Inflammatory macrophage treated with lipopolysaccharide for 1 hour (primary cell): ENCODE measurements at places on chromosomes 3 and 15.

- DNase-seq, result no peak
Observed at GRCh38 chr3:131082871-131083863, 56.5 kb downstream of the NEK11 start.

DNA sequence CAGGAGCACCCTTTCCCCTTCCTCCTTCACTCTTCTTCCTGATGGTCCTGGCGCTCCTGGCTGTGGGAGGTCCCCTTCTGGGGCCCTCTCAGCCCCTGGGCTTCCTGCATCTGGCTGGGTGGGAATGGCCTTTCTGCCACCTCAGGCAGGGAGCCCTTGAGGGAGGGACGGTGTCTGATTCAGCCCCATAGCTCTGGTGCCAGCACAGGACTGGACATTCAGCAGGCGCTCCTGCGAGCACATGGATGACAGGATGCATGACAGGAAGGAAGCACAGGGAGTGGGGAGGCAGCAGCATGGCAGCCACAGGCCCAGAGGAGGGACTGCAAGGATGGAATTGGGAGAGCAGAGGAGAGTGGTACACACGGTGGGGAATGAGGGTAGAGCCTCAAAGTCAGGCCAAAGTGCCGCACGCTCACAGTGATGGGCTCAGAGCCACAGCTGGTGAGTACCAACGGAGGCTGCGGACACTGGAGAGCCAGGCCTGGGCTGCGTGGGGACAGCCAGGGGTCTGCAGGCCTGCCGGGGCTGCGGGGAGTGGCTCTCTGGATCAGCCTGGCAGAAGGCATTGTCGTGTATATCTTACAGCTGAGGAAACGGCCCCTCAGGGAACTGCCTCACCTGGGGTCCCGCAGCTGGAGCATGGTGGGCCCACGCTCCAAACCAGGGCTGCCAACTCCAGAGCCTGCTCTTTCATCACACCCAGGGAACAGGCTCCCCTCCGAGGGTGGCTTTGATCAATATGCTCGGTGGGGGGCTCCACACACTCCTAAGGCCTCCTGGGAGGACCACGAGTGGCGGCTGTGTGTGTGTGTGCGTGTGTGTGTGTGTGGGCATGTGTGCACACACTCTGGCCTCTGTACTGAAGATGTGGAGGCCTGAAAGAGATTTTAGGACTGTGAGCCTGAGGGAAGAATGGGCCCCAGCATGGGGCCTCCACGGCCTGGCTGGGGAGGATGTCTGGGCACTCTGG is 51.4 kb upstream of the CTSH start:
- no peak for DNase-seq

DNA sequence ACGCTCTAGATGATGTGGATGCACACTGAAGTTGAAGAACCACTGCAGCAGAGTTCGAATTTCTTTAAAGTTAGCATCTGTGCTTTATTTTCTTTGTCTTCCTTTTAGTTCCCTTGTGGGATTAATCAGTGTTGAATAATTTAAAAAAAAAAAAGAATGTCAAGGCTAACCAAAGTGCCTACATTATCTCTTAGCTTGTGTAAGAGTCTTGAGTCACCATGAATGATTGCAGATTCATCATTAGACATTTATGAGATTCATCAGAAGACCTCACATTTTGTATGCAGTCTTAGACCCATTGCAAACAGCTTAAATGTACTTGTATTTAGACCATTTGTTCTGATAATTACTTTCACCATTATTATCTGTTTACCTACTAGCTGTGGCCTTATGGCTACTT is 182.2 kb downstream of the FNDC3B start:
- DNase-seq, result peak; percentile 43

- peak; percentile 87 for DNase-seq
Observed at GRCh38 chr3:23113455-23114171, 89.5 kb upstream of the UBE2E2 start.

DNA sequence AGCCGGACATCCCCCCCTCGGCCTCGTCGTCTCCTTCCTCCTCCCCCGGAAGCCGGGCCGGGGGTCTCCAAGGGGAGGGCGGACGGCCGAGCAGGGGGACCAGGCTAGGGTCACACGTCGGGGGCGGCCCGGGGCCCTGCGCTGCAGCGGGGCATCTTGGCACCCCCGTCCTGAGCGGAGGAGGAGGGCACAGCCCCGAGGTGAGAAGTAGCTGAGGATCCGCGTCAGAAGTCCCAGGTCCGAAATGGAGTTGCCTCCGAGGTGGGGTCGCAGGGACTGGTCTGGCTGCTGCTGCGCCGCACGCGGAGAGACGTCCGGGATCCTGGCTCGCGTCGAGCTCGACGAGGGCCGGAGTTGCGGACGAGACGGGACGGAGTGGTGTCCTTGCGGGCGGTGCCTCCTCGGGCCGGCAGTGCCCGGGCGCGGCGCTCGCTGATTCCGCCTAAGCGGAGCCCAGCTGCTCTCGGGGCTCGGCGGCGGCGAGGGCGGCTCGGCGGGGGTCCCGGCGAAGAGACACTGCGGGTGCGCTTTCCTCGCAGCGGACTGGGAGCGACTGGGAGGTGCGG is at the start of gene ADCY5:
TSS of gene ADCY5 (minus strand) at position 555 of the 566 bp plus-strand sequence. CDS start at position 10, 545 bp downstream.
- DNase-seq, result no peak

GRCh38 chr15:92014281-92015030 is 160.9 kb downstream of the SLCO3A1 start:
- DNase-seq, result no peak

GRCh38 chr15:99556011-99556410 is 9.8 kb upstream of the MEF2A start:
- DNase-seq, result no peak

DNA sequence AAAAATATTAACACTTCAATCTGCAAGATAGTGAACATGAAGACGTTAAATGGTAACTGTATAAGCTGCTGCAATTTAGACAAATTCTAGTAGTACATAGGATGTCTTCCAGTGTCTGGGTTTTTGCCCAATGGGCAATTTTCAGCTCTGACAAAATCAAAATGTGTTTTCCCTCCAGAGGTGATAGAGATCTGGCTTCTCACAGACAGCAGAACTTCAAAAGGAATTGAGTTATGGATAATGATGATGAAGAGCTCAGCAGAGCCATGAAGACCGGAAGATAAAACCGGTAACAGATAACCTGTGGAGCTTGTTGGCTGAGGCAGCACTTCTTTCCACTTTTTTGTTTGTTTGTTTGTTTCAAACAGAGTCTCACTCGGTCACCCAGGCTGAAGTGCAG is 89.4 kb upstream of the NTRK3 start:
- no peak for DNase-seq

- DNase-seq, result no peak
Observed at GRCh38 chr15:66700412-66700801, 1.6 kb upstream of the SMAD6 start.

- no peak for DNase-seq
Observed at GRCh38 chr3:50316657-50317242, 5.8 kb downstream of the HYAL2 start.

- DNase-seq, result no peak
Observed at GRCh38 chr3:50521572-50521971, 18.1 kb upstream of the CACNA2D2 start.

- no peak for DNase-seq
Observed at GRCh38 chr3:151421938-151422337, 37.4 kb upstream of the P2RY12 start.

GRCh38 chr3:16236030-16236639 is 28.6 kb downstream of the DPH3 start:
- DNase-seq, result no peak

DNA sequence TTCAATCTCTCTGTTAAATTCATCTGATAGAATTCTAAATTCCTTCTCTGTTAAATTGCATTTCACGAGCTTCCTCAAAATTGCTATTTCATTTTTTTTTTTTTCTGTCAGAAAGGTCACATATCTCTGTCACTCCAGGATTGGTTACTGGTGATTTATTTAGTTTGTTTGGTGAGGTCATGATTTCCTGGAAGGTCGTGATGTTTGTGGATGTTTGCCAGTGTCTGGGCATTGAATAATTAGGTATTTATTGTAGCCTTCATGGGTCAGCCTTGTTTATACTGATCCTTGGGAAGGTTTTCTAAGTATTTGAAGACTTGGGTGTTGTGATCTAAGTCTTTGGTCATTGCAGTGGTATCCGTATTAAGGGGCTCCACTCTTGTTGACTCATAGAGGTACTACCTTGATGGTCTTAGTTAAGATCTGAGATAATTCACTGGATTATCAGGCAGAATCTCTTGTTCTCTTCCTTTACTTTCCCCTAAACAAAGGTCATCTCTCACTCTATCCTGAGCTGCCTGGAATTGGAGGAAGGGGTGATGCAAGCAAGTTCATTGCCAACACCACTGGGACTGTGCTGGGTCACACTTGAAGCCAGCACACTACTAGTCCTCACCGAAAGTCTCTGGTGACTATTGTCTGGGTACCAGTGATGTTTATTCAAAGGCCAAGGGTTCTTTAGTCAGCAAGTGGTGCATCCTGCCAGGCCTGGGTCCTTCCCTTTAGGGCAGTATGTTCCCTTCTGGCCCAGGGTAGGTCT is 231.1 kb downstream of the GBE1 start:
- DNase-seq, result no peak

DNA sequence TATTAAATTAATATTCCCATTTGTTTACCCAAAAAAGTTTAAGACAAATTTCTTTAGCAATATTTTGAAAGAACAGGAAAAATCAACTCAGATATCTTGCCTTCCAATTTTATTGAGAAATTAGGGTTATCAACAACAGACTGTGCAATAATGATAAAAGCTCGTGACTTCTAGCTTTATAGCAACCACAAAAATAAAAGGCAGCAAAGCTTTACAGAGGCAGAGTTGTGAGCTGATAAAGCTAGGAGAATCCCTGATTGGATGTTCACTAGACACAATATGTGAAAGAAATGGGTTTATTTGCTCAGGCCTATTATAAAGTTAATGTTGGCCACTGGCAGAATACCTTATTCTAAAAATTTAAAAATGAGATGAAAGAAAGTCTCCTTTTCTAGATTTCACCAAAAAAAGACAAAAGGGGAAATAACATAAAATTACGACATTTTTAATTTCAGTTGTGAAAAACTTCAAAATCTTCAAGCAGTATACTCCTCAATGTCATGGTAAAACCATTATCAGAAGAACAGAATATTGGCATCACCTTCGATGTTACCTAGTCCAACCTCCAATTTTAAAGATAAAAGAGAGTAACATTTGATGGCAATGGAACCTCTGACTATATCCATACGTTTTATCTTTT is 2.8 kb downstream of the VPS13C start:
- peak; percentile 37 for DNase-seq

GRCh38 chr3:139430493-139430892 is 41.0 kb upstream of the COPB2 start:
- no peak for DNase-seq

- no peak for DNase-seq
Observed at GRCh38 chr3:29949940-29950616, 656.3 kb upstream of the TGFBR2 start.

DNA sequence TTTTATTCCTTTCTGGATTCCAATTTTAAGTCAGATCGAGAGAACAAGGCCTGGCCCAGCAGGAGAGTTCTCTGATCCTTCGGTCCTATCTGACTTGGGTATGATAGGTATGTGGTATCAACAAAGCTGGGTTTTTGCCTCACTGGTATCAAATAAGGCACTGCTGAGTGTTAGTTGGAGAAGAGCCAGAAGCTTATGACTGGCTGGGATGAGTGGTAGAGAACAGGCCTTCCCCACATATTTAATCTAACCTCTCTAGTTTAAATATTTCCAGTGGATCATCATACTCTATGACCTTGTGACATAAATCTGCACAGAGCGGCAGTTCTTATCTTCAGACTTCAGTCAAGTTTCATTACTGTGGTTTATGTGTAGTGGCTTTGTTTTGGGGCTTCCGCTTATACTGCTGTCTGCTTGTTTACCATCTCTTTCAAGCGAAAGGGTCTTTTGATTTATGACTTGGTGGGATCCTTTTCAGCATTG is 164.5 kb downstream of the PTPRG start:
- no peak for DNase-seq

GRCh38 chr3:131421301-131421700 is 39.7 kb downstream of the NUDT16 start:
- DNase-seq, result no peak

- no peak for DNase-seq
Observed at GRCh38 chr3:56342475-56342874, 125.8 kb downstream of the ERC2 start.

GRCh38 chr15:54585063-54585462 is 606.8 kb downstream of the UNC13C start:
- no peak for DNase-seq

GRCh38 chr3:55923207-55923606 is 436.1 kb upstream of the WNT5A start:
- DNase-seq, result no peak

DNA sequence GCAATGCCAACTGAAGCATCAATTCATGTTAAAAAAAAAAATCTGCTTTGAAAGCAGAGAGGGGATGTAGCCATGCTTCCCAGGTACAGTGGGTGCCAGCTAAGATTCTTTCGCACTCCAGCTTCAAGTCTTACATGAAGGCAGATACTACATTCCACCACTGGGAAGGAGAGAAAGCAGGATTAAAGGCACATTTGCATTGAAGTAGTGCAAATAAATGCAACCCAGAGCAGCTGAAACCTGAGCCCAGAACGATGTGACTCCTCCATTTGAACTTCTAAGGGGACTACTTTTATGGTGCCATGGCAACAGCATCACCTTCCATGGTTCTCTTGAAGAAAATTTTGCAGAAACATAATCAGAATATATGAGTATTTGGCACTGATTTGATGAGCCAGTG is 19.1 kb upstream of the GJD2 start:
- no peak for DNase-seq

DNA sequence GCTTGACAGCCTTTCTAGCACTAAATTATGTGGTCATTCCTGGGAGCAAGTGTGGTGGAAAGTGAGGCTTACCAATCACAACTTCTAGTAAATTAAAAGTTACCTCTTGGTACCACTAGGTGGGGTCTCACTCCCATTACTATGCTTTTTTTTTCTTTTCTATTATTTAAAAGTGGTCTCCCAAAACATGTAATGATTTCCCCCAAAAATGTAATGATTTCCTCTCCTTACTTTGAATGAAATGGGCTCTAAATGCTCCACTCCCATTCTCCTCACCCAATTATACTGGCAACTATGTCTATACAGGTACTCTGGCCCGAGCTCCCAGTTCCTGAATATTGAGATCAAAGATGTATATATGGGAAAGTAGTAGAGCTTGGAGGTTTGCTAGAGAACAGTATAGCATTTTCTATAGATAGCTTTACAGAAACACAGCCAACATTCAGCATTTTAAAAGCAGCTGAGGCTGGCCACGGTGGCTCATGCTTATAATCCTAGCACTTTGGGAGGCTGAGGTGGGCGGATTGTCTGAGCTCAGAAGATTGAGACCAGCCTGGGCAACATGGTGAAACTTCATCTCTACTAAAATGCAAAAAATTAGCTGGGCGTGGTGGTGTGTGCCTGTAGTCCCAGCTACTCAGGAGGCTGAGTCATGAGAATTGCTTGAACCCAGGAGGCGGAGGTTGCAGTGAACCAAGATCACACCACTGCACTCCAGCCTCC is 70.9 kb downstream of the DCUN1D1 start:
- peak; percentile 19 for DNase-seq

- peak; percentile 73 for DNase-seq
Observed at GRCh38 chr3:52185837-52186236, 12.1 kb upstream of the ALAS1 start.
